ENCODE measurements at places on chromosomes 12 and 14. TPM values are rescaled to one million over a fixed set of nuclear protein-coding genes. Genes with fewer than 3 reads are reported as not detected.

DNA sequence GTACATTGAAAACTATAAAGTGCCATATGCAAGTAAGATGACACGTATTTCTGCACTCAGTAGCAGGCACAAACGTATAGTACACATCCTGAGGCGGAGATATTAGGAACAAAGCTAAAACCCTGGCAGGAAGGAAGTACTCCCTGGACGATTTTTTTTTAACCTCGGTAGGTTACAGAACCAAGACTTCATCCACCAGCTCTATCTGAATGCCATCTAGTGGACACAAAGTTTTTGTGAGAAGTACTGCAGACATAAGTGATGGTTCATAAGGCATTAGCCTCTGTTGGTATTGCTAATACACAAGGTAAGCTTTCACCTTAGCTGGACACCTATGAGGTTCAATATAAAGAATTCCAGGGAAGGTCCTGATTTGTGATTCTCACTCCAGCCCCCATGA is 83.0 kb upstream of the CCDC196 start:
- no peak for DNase-seq

GRCh38 chr12:79156846-79157463 is 292.4 kb downstream of the SYT1 start:
- no peak for DNase-seq

- DNase-seq = no peak
Observed at GRCh38 chr14:77407158-77407557, 16.2 kb downstream of the NOXRED1 start.

DNA sequence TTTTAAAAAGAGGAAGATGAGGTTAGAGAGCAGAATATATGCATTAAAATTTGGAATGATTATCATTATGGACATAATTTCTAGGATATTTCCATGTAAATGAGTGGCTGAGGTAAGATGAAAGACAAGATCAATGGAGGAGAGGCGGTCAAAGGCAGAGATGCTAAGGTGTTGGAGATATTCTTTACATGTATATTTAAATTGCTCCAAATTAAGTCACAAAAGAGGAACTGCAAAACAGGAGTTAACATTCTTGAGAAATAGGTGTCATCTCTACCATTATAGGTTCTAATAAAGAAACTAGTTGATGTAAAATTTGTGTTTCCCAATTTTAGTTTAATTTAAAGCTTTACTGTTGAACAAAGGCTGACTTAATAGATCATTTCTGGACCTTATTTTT is 268.5 kb upstream of the PPFIA2 start:
- DNase-seq = no peak

DNA sequence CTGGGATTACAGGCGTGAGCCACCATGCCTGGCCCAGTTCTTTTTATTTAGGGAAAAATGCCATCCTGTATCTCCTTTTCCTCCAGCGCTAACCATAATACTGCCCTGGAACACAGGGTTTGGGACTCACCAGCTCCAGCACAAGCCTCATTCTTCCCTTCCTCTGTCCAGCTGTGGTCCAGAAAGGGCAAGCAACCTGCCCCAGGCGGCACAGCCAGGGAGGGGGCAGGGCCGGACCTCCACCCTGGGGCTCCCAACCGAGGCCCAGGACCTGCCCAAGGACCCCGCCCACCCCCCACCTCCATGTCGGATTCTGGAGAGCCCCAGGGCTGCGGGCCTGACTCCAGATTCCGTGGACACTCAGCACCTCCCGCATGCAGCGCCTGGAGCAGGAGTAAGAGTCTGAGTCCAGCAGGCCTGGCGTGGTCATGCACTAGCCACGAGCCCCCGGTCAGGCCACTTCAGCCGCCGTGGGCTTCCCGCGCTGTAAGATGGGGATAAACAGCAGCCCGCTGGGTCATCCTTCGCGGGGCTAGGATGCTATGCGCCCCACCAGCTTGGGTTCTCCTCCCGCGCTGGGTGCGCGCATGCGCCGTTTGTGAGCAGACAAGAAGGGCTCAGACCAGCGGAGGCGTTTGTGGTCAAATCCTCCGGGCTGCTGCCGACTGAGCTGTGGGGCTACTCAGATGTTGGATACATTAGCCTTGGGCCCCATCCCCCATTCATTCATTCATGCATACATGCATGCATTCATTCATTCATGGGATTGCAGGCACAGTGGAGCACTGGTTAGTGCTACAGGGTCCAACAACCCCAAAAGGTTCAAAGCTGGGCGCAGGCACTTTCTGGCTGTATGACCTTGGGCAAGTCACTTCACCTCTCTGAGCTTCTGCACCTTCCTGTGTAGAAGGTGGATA is 16.3 kb downstream of the TMEM119 start:
- DNase-seq = no peak

DNA sequence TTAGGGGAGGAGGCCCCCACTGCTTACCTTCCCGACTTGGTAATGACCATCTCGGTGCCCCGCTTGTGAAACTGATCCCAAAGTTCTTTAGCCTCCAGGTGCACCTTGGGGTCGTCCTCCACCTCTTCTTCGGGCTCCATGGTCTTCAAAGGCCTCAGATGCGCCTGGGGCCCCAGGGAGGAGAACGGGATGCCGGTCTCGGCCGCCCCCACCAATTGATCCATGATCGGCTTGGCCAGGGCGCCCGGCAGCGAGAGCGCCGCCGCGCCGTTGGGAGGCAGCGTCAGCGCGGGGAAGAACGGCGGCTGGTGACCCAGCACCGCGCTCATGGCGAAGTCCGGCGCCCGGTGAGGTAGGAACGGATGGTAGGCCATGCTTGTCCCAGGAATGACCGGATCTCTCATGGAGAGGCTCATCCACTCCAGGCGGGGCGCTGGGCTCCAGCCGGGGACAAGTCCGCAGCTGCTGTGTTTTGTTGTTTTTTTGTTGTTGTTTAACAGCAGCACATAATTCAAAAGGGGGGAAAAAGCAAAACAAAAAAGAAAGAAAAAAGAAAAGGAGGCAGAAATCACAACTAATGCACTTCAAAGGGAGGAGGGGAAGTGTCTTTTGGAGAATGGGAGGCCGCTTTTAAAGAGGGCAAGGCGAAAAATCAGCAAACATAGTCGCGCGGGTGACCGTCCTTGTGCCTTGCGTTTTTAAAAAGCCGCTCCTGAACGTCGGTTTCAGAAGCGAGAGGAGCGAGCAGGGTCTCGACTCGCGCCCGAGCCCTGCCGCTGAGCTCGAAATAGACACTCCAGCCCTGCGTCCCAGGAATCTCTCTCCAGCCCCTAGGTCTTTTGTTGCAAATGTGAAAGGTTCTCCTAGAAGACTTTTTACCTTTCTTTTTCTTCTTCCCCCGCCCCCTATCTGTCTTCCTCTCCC is 928 bp downstream of the TBX3 start:
- no peak for DNase-seq

GRCh38 chr12:14278294-14278953 is 87.1 kb upstream of the ATF7IP start:
- DNase-seq = no peak

DNA sequence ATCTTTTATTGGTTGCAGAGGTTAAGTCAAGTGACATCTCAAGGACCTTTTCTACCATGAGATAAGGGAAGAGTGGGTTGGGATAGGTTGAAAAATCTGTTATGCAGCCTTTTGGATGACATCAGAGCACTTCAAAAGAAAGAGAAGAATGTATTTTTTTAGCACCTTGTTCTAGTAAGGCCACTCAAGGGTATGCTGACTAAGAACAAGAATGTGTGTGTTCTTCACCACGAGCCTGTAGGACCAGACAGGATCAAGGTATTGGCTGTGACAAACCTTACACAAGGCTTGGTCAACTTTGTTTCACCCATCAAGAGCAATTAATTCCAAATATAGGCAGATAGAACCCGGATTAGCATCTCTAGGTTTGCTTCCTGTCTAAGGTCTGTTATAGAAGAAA is 142.5 kb downstream of the SAMD4A start:
- no peak for DNase-seq

- no peak for DNase-seq
Observed at GRCh38 chr12:128408669-128409068, 141.7 kb downstream of the TMEM132C start.

- peak; percentile 74 for DNase-seq
Observed at GRCh38 chr12:112906712-112907414, at the start of gene OAS1. Gene OAS1 (plus strand): TSS chr12:112906962. CDS start chr12:112907040, 78 bp downstream.

GRCh38 chr12:39112064-39112463 is 206.7 kb upstream of the CPNE8 start:
- DNase-seq = no peak

GRCh38 chr12:82959821-82960220 is 273.1 kb downstream of the TMTC2 start:
- DNase-seq = no peak

GRCh38 chr14:26286913-26287205 is 311.0 kb downstream of the NOVA1 start:
- DNase-seq = no peak

DNA sequence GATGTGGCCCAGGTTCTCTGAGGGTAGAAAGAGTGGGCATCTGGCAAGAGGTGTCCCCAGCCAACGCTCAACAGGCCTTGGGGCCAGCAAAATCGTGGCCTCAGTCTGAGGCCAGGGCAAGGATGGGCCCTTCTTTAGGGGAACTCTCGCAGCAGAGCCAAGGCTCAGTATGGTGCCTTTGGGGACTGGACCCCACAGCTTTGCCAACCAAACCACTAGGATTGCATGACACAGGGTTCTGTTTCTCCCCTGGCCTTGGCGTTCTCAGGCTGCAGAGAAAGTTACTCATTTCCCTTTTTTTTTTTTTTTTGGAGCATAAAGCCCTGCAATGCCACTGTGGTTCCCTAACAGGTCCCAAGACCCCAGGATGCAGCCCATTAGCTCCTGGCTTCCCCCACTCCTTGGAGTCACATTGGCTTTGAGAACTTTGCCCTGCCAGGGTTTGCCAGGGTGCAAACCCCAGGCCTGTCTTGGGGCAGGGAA is 100.6 kb downstream of the LGMN start:
- no peak for DNase-seq

DNA sequence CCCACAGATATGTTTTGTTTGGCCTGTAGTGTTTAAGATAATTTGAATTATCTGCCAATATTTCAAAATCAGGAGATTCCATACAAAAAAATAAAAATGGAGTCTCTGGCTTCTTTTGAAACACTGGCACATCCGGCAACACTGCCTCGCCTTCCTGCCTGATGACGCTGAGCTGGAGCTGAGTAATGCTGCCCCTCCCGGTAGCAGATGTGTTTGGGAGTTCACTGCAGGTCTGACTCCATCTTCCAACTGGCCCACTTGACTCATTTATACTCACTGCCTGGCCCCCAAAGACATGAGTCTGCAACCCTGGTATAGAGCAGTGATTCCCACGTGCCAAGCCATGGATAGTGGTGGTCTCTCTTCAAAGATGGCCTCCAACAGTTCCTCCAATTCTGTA is 7.4 kb downstream of the CIT start:
- DNase-seq = no peak

GRCh38 chr14:20857630-20858261 is 33.4 kb upstream of the RNASE3 start:
- peak; percentile 42 for DNase-seq

DNA sequence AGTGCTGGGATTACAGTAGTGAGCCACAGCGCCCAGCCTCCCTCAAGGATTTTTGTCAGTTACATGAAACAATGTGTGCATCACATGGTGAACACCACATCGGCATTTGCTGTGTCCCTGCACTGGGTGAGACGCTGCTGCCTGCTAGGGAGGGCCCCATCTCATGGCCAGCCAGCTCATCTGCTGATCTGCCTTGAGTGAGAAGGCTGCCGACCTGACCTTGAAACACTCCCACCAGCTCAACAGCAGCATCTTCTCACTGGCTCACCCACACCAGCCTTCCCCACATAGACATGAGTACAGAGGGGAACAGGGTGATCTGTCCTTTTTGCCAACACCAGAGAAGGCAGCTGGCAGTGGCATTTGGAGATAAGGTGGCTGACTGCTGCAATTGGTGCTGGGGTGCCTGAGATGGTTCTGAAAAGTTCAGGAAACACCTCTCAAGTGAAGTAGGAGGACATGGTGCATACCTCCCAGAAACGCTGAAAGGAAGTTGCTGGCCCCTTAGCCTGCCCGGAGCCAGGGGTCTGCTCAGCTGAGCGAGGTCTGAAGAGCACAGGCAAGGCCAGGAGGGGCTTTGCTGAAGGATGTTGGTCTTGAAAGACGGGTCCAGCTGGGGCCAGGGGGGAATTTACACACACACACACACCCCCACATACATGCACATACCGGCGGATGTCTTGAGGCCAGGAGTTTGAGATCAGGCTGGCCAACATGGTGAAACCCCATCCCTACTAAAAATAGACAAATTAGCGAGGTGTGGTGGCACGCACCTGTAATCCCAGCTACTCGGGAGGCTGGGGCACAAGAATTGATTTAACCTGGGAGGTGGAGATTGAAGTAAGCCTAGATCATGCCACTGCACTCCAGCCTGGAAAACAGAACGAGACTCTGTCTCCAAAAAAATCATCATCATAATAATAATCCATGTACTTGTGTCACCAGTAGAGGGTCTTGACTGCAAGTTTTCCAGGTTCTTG is 14.3 kb upstream of the PPP1R13B start:
- DNase-seq = no peak

- DNase-seq = no peak
Observed at GRCh38 chr14:58882577-58883018, 244.8 kb downstream of the DACT1 start.

DNA sequence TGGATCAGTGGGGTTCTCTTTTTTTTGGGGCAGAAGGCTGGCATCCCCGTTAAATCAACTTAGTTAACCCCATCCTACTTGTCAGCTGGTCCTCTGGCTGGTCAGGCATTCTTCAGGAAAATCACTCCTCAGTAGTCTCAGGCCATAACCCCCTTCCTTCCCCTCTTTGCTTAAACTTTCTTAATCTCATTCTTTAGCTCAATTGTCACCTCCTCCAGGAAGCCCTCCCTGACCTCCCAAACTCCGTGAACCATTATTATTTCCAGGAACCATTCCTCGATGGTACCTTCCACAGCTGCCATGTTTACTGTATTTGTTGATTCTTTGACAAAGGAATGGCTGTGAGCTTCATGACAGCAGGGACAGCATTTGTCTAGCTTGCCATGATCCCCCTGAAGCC is 72.5 kb upstream of the FBXO21 start:
- DNase-seq = no peak

- no peak for DNase-seq
Observed at GRCh38 chr14:102164241-102164641, 24.5 kb downstream of the WDR20 start.

GRCh38 chr14:36271939-36272907 is 48.2 kb downstream of the MBIP start:
- peak; percentile 16 for DNase-seq

DNA sequence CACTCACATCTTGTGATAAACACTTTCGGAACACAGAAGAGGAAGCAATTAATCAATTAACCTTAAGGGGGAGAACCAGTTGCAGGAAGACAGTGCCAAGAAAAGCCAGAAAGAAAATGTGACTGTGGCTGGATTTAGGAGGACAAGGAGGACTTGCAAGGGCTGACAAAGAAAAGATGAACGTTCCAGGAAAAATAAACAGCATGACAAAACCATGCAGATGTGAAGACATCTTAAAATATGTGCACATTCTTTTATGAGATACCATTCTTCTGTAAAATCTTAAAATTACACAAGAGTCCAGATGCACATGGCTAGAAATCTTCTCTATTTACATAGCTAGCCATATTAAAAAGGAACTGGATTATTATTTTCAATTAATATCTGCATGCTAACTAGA is 33.4 kb downstream of the KITLG start:
- peak; percentile 3 for DNase-seq

Gene GLT1D1
- 2.2 TPM for polyA plus RNA-seq

Gene ATG2B
- polyA plus RNA-seq = 44.1 TPM

Gene JPH4
- 11.9 TPM for polyA plus RNA-seq

Gene ADGRD1
- 12.8 TPM for polyA plus RNA-seq

Gene AQP2
- polyA plus RNA-seq = 75.1 TPM

Gene PRKD1
- polyA plus RNA-seq = 34.4 TPM

Gene CPNE8
- 9.5 TPM for polyA plus RNA-seq

Gene TPCN1
- polyA plus RNA-seq = 49.4 TPM

Gene ORAI1
- 17.2 TPM for polyA plus RNA-seq

Gene RNASE1
- 202 TPM for polyA plus RNA-seq

Gene OR6C70
- polyA plus RNA-seq = not detected

Gene GLS2
- polyA plus RNA-seq = 2.3 TPM
